ENCODE measurements at places on chromosomes 12 and 14.
A peak's percentile ranks its signal among the peaks of the same experiment; 100 is the strongest.

GRCh38 chr12:55067701-55068100, 47.9 kb downstream of the NEUROD4 start:
- no peak for DNase-seq

DNA sequence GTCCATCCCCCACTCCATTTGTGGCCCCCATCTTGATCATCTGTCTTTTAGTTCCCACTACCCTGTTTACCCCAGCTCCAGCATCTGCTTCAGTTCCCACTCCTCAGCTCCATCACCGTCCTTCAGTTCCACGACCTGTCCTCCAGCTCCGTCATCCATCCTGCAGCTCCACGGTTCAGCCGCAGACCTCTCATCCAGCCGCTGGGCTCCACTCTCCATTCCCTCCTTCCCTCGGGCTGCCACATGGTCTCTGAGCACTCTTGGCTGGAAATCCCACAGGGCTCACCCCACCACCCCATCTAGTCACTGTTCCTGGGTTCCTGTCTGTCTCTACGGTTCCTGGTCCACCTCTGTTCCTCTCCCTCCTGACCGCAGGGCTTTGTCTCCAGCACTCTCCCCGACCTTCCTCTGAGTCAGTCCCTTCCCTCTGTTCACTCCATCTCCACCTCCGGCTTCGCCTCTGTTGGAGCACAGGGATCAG, 3.3 kb upstream of the P3H3 start:
- peak; percentile 46 for DNase-seq

DNA sequence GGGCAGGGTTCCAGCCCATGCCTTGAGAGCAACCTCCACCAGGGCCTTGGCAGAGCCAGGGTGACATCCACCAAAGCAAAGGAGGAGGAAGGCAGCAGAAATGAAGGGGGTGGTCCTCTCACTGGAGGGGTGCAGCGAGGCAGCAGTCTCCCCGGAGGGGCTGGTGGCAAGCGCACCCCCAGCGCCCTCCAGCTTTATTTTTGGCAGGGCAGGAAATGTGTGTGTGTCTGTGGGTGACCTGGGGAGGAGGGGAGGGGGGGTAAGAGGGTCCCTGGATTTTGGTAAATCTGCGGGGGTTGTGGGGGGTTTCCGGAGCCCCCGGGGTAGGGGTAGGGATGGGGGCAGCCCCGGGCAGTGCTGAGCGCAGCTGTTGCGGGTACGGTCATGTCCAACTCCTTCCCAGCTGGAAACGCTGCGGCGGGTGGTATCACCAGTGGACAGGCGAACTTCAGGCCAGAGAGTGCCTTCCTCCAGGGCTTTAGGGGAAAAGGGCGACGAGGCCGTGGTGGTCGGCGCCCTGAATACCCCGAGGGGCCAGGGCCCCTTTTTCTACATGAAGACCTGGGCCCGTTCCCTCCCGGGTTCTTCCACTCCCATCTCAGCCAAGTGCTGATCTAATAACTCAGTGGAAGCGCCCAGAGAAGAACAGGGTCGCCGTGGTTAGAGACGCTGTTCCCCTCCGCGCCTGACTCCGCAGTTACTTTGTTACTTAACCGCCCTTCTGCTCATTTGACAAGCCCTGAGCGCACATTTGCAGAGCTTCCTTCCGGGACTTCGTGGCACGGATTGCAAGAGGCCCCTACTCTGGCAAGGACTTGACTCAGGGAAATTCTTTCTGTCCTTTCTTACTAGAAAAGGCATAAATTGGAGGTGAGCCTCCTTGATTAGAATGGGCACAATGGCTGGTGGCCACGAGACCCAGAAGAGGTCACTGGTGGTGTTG, 55.2 kb downstream of the FOS start:
- peak; percentile 21 for DNase-seq

DNA sequence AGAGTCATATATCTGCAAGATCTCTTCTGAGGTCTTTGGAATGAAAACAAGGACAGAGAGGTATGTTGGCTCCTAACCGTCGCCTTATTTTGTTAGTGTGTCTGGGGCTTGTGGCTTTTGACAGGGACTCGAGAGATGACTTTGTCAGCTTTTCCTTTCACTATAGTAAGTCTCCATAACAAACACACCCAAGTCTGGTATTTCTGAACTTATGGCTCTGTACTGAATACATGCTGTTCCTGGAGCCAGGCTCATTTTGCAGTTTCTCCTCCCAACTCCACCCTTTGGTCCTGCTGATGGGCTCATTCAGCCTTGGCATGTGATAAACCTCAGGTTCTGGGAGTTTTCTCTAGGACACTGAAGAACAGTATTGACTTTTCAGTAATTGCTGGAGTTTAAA, 27.7 kb upstream of the TMED10 start:
- DNase-seq = peak; percentile 20

- DNase-seq = peak; percentile 60
These were observed at the start of gene AP4S1 for GRCh38 chr14:31025367-31026076. AP4S1 (plus strand) TSS chr14:31025649; CDS start chr14:31066197, 40,548 bp downstream.

- no peak for DNase-seq
These were observed 513.0 kb downstream of the TMEM121 start for GRCh38 chr14:106039400-106039799.

- DNase-seq = no peak
These were observed 118.1 kb upstream of the NAP1L1 start for GRCh38 chr12:76202621-76203020.

DNA sequence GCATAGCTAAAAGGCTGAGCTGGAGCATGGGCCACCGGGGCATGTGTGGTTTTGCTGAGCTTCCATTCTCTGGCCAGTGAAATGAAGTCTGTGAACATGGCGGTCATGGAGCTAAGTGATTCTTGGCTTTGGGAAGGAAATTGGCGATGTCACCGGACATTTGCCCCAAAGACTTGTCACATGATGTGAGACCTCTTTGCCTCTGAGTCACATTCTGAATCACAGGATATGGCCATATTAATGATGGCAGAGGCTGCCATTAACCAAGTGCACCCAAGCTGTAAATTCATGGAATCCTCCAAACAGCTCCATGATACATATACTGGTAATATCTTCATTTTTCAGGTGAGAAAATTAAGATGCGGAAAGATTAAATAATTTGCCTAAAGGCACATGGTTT, 27.4 kb upstream of the BATF start:
- no peak for DNase-seq

- DNase-seq = no peak
These were observed 57.3 kb upstream of the ELK3 start for GRCh38 chr12:96136725-96137378.

DNA sequence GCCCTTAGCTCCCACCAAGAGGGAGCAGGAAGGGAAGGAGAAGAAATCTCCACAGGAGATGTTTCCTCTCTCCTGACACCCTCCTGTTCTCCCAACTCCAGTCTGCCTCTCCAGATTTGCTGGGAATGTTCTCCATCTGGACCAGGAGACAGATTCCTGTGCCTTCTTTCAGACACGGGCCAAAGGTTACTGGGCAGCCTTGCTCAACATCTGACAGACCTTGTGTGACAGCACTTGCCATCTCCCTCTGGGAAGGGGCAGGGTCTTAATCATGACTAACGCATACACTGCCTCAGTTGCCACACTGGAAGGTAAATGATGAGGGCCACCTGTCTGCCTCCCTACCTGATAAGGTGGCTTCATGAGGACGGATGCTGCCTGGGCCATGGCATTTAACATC, 2.5 kb upstream of the TTC7B start:
- no peak for DNase-seq

- DNase-seq = no peak
These were observed 385 bp downstream of the CAPRIN2 start for GRCh38 chr12:30754383-30754749.

DNA sequence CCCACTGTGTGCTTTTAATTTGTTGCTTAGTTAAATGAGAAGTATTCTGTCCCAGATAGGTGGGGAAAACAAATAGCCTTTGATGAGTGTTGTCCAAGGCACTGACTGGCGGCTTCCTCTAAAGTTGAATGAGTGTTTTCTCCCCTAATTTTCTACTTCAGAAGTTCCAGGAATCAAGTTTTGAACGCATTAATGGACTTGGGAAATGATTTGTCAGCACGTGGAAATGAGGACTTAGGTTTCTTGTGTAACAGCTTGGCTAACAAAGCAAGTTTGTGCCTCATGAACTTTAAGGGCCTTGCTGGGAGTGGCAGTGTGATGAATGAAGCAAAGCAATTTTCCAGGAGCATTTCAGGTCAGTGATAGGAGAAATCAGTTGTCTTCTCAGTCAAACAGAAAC, 56.9 kb downstream of the LIN52 start:
- peak; percentile 11 for DNase-seq

GRCh38 chr12:124369055-124369826, 74.3 kb downstream of the RFLNA start:
- DNase-seq = peak; percentile 96

GRCh38 chr12:87085286-87085685, 829.1 kb upstream of the MGAT4C start:
- DNase-seq = no peak

GRCh38 chr12:109723311-109723881, 9.8 kb downstream of the FAM222A start:
- no peak for DNase-seq

- no peak for DNase-seq
These were observed 56.4 kb downstream of the STON2 start for GRCh38 chr14:81343701-81344100.

DNA sequence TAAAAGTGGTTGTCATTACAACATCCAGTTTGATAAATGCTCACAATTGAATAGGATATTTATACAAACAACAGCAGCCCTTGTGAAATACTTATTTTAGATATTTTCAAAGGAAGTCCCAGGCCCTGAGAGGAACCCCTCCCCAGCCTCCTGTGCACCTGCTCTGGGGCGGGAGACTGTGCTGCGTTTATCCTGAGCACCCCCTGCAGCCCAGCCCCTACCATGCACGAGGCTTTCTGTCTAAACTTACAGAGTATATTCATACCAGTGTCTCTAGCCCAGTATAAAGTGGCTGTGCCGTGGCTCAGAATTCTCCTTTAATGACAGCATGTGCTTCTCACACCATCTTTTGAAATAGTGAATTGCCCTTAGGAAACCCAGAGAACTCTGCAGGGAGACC, 1084.3 kb downstream of the TMEM121 start:
- no peak for DNase-seq
